Activated T-helper 2 cell treated with anti-CD3 and anti-CD28 coated beads, Interferon-gamma antibody, Interleukin-2, Interleukin-4, amounts not matched to agents 10 μg/mL and 5 μg/mL and 100 μg/mL, durations not matched to agents 14 hours and 24 hours and 36 hours (primary cell): ENCODE measurements at places on chromosomes 16 and 17. TPM values are rescaled to one million over a fixed set of nuclear protein-coding genes. Genes with fewer than 3 reads are reported as not detected.

The TNS4 gene
- 8.7 and 9.0 TPM in 2 replicates for total RNA-seq

The MRPS34 gene
- 179 and 184 TPM in 2 replicates for total RNA-seq

The CAVIN1 gene
- 3.5 and 3.8 TPM in 2 replicates for total RNA-seq

The OR2C1 gene
- total RNA-seq: not detected in 2 replicates

The OSGIN1 gene
- total RNA-seq: 1.4 and 2.1 TPM in 2 replicates

The CA7 gene
- total RNA-seq: 0.59 and 1.1 TPM in 2 replicates

The KRTAP2-3 gene
- not detected in 2 replicates for total RNA-seq

The GRIN2C gene
- total RNA-seq: 0.14 and 0.16 TPM in 2 replicates

The KRT31 gene
- total RNA-seq: not detected in 2 replicates

The FN3K gene
- total RNA-seq: 3.6 and 4.0 TPM in 2 replicates

The CCL2 gene
- total RNA-seq: not detected in 2 replicates

The EFCAB13 gene
- 1.4 and 2.7 TPM in 2 replicates for total RNA-seq

The DBNDD1 gene
- total RNA-seq: 0.43 and 0.69 TPM in 2 replicates

The ADAP2 gene
- 0.80 and 2.0 TPM in 2 replicates for total RNA-seq

The DNAH9 gene
- not detected in 2 replicates for total RNA-seq

The OR4D1 gene
- total RNA-seq: 0.05 and 0.09 TPM in 2 replicates

The RAB34 gene
- total RNA-seq: 19.4 and 21.5 TPM in 2 replicates

The RNF157 gene
- total RNA-seq: 34.3 and 34.9 TPM in 2 replicates

The GAS2L2 gene
- not detected in 2 replicates for total RNA-seq

The ARL5C gene
- 0.07 TPM in 1 of 2 replicates, not detected in the other for total RNA-seq

The BMERB1 gene
- total RNA-seq: 10.6 and 12.8 TPM in 2 replicates

The SOX9 gene
- not detected in 2 replicates for total RNA-seq

The COASY gene
- total RNA-seq: 90.6 and 91.6 TPM in 2 replicates

The SLC16A13 gene
- 15.8 and 17.4 TPM in 2 replicates for total RNA-seq

The CTRB2 gene
- not detected in 2 replicates for total RNA-seq

The SMIM36 gene
- not detected in 2 replicates for total RNA-seq

The KCNJ2 gene
- 0.11 TPM in 1 of 2 replicates, not detected in the other for total RNA-seq

The CNGB1 gene
- total RNA-seq: not detected in 2 replicates

The GRIN2A gene
- not detected in 2 replicates for total RNA-seq

The TSR1 gene
- 75.9 and 78.3 TPM in 2 replicates for total RNA-seq

The PLEKHH3 gene
- total RNA-seq: 0.57 and 1.0 TPM in 2 replicates

The CCDC144A gene
- total RNA-seq: 2.0 and 3.0 TPM in 2 replicates

The ZNF750 gene
- total RNA-seq: not detected in 2 replicates

The KRTAP4-4 gene
- total RNA-seq: not detected in 2 replicates

The CEMP1 gene
- total RNA-seq: 0.25 TPM in 1 of 2 replicates, not detected in the other

The PITPNM3 gene
- 0.52 and 1.1 TPM in 2 replicates for total RNA-seq

The UBFD1 gene
- total RNA-seq: 57.7 and 62.5 TPM in 2 replicates

The TNFSF13 gene
- total RNA-seq: 2.9 and 3.5 TPM in 2 replicates

The ADAM11 gene
- total RNA-seq: 0.09 and 0.14 TPM in 2 replicates

The CFDP1 gene
- total RNA-seq: 33.5 and 37.5 TPM in 2 replicates

The TAC4 gene
- not detected in 2 replicates for total RNA-seq

The LITAF gene
- 121 and 135 TPM in 2 replicates for total RNA-seq

The TMED6 gene
- 1.8 and 1.9 TPM in 2 replicates for total RNA-seq

The SULT1A2 gene
- total RNA-seq: 0.32 and 0.39 TPM in 2 replicates

The G6PC1 gene
- not detected in 2 replicates for total RNA-seq

The TERB1 gene
- 0.34 TPM in 1 of 2 replicates, not detected in the other for total RNA-seq
